ENCODE measurements at places on chromosomes 16 and 17.

- DNase-seq: no peak
These were observed 2.4 kb downstream of the PDP2 start for GRCh38 chr16:66882702-66883101.

DNA sequence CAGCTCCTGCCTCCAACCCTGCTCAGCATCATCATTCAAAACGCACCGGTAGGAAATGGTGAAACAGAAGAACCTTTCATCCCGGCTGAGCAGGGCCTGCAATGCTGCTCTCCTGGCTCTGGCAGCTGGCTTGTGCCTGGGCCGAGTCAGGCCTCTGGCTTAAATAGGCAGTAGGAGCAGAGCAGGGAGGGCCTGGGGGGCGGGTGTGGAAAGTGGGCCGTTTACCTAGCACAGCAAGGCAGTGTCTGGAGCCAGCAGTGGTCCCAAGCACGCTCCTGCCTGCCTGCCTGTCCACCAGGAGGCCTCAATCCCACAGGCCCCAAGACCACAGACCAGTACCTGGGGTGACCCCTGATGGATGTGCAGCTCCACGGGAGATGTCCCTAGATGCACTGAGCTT lies 59.3 kb downstream of the SMPD3 start:
- no peak for DNase-seq

DNA sequence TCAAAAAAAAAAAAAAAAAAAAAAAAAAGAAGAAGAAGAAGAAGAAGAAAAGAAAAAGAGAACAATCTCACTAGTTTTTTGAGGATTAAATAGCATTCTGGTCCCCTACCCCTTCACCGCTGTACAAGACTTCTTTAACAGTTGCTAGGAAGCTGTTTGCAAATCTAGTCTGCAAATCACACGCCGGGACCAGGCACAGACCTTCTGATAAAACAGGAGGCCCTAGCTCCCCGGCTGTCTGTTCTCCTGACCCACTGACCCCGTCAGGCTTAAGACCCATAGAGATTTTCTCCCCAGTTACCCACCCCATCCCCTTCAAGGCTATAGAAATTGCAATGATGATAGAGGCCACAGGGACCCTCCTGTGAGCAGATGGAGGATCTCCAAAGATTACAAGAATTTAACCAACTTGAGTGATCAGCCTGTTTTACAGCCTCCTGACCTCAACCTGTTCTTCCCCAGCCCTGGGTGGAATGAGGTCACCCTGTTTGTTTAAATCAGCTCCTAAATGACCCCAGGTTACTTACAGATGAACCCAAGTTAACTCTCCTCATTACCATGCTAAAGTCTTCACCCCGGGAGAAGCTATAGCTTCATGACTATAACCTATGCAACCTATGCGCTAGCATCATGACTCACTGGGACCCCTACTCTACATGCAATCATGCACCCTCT lies 11.8 kb upstream of the SULT1A1 start:
- no peak for DNase-seq

- no peak for DNase-seq
These were observed 34.8 kb upstream of the CPHXL start for GRCh38 chr16:75761108-75761507.

- no peak for DNase-seq
These were observed 49.4 kb downstream of the KANSL1 start for GRCh38 chr17:46143827-46144236.

- DNase-seq: no peak
These were observed 90.7 kb upstream of the GSE1 start for GRCh38 chr16:85522308-85522841.

Measured in erythroblast (primary cell).